ENCODE measurements at places on chromosomes 7 and 10. TPM values are rescaled to one million over a fixed set of nuclear protein-coding genes. Genes with fewer than 3 reads are reported as not detected.

- DNase-seq = no peak
Observed at GRCh38 chr10:31467791-31468535, 148.9 kb downstream of the ZEB1 start.

GRCh38 chr10:118955531-118955930 lies 74.0 kb upstream of the NANOS1 start:
- no peak for DNase-seq

DNA sequence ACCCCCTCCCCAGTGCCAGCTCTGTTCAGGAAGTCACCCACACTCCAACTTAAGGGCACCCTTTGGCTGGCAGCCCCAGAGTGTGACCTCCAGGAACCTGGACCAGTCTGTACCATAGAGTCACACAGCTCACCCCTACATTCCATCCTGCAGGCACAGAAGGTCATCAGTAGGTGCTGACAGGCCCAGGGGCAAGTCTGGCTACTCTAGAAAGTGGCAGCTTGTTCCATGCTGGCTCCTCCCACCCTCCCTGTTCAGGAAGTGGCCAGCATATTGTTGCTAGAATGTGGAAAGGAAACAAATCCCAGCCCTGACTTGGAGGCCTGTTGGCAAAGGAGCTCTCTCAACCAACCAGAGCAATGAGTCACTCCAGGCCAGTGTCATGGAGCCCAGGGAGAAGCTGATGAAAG lies 3.2 kb upstream of the NCOA4 start:
- DNase-seq = no peak

DNA sequence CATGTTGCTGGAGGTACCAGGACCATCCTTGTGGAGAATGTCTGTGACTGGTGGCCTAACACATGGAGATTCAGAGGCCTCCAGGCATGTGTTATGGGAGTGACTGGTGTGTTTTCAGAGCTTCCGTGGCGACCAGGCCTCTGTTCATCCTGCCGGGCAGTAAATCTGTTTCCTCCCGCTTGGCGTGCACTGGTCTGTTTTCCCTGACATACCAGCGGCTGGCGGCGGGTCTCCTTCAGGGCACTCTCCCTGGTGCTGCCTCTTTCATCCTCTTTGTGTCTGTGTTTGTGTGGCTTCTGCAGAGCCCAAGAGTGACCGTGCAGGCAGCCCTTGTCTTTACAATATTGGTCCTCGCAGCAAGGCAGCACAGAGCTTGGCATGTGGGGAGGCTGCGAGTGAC lies 385.1 kb upstream of the MKI67 start:
- no peak for DNase-seq

DNA sequence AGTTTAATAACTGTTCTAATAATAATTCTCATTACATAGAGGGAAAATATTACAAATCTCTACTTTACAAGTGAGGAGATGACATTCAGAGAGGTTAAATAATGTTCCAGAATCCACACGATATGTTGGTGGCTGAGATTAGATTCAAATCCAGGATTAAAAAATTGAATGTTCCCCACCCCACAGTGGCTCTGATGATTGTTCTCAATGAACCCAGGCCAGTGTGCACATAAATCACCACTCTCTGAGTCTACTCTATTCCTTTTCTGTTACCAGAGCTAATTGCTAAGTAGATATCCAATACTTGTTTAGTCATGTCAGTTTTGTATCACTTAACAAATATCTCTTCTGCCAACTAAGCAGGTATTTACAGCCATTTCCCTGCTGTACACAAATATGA lies 281.0 kb downstream of the ABCA13 start:
- no peak for DNase-seq

DNA sequence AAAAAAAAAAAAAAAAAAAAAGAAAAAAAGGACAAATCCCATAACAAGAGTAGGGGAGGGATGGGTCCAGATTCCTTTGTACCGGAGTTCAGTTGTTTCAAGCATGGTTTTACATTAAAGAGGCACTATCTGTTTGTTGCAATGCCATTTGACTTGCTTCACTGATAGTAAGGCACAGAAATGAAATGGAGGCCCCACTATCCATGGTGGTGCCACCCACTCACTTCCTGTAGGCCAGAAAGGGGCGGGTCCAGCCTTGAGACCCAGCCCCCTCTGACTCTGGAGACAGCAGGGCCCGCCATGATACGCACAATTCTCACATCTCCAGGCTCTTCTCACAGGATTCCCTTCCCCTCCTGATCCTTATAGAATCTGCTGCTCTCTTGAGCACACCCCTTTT lies 100.0 kb downstream of the CLEC2L start:
- no peak for DNase-seq

- DNase-seq = no peak
Observed at GRCh38 chr7:47282790-47283496, 299.0 kb downstream of the TNS3 start.

- DNase-seq = no peak
Observed at GRCh38 chr10:42776681-42777080, 5.9 kb upstream of the BMS1 start.

- DNase-seq = no peak
Observed at GRCh38 chr10:57959318-57960006, 308.2 kb downstream of the IPMK start.

AMZ1 gene
- not detected for polyA plus RNA-seq

BLNK gene
- 0.15 TPM for polyA plus RNA-seq

CPED1 gene
- not detected for polyA plus RNA-seq

ITIH5 gene
- not detected for polyA plus RNA-seq

SAP25 gene
- polyA plus RNA-seq = not detected

TMEM196 gene
- polyA plus RNA-seq = not detected

NME8 gene
- not detected for polyA plus RNA-seq
